ENCODE measurements at places on chromosomes 1 and 21.
A peak's percentile ranks its signal among the peaks of the same experiment; 100 is the strongest.

DNA sequence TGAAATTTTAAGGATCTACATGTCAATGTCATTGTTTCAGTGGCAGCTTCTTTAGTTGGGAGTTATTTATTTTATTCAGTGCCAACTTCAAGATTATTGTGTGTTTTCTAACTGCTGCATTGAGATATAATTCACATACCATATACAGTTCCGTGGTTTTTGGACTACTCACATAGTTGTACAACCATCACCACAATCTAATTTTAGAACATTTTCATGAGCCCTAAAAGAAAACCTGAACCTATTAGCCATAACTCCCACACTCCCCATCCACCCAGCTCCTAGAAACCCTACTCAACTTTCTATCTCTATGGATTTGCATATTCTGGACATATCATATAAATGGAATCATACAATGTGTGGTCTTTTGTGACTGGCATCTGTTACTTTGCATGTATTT lies 220.0 kb downstream of the LRRC40 start:
- ATAC-seq = no peak

DNA sequence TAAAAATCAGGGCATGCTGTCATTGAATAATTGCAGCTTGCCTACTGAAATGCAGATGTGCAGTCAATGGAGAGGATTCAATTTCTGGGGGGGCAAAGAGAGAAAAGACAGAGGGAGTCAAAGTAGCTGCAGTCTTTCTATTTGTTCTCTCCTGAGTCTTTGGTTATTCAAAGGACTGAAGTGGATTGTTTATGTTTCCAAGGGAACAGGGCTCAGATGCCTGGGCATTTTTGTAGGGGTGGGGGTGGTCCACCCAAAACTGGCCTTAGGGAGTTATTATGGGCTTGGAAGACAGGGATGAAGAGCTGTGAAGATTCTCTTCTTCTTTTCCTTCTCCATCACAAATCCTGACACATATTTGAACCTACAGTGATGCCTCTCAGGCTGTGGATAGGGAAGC lies 408.8 kb upstream of the DAB1 start:
- ATAC-seq = no peak

DNA sequence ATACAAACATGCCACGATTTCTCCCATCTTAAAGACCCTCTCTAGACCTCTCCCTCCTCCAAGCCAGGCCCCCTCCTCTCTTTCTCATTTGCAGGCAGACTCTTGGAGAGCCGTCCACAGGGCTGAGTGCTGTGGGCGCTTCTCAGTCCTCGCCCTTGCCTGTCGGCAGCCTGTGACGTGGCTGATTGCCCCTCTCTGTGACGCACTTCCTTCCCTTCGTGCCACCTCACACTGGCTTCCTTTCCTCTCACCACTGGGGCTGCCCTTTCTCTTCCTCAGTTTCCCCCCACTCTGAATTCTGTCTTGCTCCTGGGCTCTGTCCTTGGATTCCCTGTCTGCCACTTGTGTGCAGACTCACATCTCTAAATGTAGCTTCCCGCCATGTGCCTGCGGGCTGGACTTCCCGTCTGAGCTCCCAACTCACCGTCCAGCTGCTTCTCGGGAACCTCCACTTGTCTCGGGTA lies 227.2 kb downstream of the CAMTA1 start:
- ATAC-seq = no peak

- no peak for ATAC-seq
These were observed 16.5 kb upstream of the A3GALT2 start for GRCh38 chr1:33337441-33337840.

DNA sequence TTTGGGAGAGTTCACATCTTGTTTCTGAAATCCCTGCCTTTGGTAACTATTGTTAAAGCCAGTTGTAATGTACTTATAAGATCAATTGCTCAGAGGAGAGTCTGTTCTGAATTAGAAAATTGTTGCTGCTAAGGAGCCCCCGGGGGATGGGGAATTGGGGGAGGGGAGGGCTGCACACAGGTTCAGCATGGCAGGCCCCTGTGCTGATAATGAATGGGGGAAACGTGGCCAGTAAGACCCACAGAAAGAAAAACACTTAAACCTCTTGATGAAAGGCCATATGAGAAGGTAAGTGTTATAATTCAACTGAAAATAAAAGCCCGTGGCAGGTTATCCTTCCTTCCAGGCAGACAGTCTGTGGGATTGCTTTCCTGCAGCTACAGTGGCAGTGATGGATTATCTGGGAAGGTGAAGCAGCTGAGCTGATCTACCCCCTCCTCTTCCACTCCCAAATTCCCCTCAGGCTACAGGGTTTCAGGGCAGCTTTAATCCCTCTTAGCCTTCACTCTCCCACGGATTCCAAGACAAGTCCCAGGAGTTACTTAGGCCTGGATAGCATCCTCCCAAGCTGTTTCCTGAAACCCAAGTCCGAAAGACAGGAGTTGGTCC lies 398.8 kb downstream of the TBX15 start:
- ATAC-seq = no peak

- ATAC-seq = peak; percentile 93
These were observed at the start of gene NUAK2 for GRCh38 chr1:205321162-205321958. Gene NUAK2, minus strand, starts transcription at chr1:205321745. Its CDS starts 117 bp downstream, at chr1:205321628.

DNA sequence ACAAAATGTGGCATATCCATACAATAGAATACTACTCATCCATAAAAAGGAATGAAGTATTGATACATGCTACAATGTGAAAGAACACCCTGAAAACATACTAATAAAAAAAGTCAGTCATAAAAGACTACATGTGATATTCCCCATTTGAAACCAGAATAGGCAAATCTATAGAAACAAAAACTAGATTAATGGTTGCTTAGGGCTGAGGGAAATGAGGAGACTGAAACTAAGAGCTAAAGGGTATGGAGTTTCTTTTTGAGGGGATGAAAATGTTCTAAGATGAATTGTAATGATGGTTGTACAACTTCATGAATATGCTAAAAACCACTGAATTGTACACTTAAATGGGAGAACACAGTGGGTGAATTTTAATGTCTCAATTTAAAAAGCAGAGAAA lies 50.9 kb downstream of the ACBD6 start:
- ATAC-seq = no peak
